ENCODE measurements at places on chromosomes 16 and 17.

DNA sequence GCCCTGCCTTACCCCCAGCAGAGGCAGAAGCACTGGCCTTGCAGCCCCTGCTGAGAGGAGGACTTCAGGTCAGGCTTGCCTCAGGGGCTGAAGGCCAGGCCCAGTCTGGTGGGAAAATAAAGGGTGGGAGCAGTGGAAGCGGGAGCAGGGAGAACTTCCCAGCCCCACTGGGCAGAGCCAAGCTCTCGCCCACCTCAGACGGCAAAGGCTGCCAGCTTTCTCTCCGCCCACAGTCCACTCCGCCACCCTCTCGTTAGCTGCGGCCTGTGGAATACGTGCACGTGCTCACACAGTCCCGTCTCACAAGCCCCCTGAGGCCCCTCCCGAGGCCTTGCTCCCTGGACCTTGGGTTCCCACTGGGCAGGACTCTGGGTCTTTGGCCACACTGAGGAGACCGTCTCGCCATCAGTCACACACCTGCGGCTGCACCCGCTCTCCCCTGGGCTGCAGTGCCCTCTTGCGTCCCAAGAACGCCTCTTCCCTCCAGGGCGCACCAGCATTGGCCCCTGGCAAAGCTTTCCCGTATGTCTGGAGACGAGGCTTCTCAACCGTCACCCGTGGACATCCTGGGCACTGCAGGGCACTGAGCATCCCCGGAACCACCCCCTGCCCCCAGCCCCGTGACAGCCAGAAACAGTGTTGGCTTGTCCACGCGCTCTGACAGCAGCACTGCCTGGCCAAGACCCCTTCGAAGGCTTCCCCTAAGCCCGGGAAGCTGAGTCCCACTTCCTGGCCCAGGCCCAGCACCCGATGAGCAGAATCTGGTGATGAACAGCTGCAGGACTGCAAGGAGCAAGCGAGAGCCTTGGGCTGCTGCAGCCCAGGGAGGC, 8.3 kb downstream of the MRPL28 start:
- no peak for DNase-seq

GRCh38 chr17:51050291-51051033, 70.2 kb downstream of the SPAG9 start:
- DNase-seq, result no peak

- DNase-seq, result no peak
These were observed 20.3 kb downstream of the RHBDL3 start for GRCh38 chr17:32285746-32286517.

DNA sequence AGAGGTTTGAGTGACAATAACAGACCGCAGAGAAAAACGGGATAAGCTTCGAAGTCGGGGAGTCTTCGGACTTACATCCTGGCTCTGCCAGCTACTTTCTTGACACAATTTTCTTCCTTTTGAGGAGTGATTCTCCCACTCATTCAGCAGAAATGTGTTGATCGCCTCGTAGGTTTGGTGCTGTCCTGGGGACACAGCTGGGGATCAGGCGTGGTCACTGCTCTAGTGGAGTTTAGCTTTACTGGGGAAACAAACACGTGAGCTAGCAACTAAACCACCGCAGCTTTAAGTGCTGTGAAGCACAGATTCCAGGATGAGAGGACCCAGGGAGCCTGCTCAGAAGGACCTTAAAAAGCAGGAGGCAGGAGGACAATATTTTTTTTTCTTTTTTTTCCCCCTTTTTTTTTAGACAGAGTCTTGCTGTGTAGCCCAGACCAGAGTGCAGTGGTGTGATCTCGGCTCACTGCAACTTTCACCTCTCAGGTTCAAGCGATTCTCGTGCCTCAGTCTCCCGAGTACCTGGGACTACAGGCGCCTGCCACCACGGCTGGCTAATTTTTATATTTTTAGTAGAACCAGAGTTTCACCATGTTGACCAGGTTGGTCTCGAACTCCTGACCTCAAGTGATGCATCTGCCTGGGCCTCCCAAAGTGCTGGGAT, 858 bp downstream of the NUBP1 start:
- peak; percentile 5 for DNase-seq

DNA sequence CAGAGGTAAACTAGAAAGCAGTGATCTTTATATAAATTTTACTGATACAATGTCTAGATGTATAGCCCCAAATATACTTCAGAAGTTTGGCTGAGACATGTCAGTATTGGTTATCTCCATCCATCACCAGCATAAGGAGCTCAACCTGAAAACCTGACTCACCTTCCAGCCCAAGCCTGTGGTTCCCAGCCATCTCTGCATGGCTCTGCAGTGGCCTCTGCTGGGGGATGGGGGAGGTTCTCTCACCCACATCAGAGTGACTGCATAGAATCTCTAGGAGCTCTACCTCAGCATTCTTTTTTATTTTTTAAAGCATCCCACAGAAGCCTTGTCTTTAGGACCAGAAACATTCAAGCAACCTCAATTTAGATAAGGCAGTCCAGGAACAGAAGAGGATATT, 27.3 kb downstream of the USP7 start:
- peak; percentile 63 for DNase-seq

DNA sequence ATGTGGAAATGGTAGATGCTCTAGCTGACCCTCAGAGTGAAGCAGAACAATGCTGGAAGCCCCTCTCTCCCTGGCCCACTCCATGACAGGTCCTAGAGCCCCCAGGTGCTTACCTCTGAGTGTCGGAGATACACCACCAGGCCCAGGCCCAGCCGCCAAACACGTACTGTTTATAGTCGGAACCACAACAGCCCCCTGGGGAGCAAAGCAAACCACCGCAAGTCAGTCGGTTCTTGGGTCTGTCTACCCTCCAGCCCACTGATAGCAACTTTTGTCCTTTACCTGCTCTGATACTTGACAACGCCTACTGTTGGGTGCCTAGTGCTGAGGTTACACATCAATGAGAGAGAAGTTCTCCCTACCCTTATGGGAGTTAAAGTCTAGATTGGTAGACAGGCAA, 8.7 kb downstream of the FLOT2 start:
- DNase-seq, result no peak

- DNase-seq, result peak; percentile 81
These were observed 12.8 kb downstream of the ZNF174 start for GRCh38 chr16:3413730-3414379.

- no peak for DNase-seq
These were observed 27.1 kb downstream of the CDRT4 start for GRCh38 chr17:15440347-15440746.

DNA sequence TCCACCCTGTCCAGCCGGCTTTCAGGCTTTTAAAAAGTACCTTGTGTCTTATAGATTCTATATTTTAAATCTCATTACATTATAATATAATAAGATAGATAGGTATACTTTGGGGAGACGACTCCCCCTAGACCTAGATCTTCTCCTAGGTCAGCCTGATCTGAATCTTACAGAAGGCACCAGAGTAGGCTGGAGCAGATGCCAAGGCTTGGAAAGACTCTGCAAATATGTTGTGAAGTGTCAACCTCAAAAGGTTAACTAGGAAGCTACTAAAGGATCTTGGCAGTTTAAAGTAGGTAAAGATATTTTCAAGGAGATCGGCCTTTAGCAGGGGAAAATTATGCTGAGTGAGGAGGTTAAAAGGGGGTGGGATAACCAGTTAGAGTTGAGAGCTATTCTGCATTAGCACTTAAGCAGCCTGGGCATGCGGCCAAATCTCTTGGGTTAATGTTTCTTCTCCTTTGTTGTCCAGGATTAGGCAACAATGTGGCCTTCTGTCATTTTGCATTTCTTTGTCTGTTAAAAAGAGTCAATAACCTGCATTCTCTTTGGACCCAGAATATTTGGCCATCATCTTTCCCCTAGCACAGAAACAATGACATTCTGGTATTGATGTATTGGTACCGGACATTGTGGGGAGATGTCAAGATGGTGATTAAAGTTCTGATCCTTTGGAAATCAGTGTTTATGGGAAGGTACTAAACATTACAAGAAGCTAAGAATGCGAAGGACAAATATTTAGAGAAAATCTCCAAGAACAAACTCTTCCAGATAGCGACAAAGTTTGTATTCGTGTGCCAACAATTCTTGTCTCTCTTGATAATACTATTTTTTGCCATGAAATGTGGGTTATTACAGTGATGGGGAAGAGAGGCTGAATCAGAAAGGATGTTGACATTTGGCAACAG, 51.2 kb upstream of the DHX40 start:
- DNase-seq, result peak; percentile 50

- DNase-seq, result peak; percentile 43
These were observed 6.8 kb upstream of the TBC1D3B start for GRCh38 chr17:36183001-36183971.

- DNase-seq, result no peak
These were observed 78.4 kb upstream of the GNG13 start for GRCh38 chr16:878886-879285.

DNA sequence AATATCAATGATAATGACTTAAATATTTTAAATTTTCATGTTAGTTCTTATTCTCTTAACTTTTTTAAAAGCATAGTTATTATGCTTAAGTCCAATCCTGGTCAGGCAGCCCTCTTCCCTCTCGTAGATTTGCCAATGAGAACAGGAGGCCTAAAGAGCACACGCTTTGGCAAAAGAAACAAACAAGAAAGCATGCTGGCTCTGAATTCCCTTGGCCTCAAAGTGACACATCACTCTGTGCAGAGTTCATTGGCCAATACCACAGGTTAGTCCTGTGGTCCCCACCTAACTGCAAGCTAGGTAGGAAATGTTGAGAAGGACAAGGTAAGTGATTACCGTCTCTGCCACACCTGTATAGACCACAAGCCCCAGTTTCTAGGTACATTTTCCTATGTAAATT, 61.5 kb downstream of the MYO1D start:
- DNase-seq, result no peak

DNA sequence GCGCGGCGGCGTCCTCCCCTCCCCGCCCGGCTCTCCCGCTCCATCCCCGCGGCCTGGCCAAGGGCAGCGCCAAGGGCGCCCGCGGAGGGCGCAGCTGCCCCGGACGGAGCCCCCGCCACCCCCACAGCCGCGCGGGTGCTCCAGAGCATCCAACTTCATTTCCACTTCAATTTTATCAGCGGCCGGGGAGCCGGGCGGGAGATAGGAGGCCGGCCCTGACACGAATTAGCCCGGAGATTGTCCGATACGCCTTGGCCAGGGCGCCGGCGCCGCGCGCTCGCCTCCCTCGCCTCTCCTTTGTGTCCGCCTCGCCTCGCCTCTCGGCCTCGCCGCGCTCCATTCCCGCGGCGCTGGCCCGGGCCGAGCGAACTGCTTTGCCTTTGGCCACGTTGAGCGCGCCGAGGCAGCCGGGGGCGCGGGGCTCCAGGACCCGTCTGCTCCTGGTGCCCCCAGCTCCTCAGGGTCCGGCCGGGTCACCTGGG, 129.1 kb upstream of the LHX1 start:
- no peak for DNase-seq

DNA sequence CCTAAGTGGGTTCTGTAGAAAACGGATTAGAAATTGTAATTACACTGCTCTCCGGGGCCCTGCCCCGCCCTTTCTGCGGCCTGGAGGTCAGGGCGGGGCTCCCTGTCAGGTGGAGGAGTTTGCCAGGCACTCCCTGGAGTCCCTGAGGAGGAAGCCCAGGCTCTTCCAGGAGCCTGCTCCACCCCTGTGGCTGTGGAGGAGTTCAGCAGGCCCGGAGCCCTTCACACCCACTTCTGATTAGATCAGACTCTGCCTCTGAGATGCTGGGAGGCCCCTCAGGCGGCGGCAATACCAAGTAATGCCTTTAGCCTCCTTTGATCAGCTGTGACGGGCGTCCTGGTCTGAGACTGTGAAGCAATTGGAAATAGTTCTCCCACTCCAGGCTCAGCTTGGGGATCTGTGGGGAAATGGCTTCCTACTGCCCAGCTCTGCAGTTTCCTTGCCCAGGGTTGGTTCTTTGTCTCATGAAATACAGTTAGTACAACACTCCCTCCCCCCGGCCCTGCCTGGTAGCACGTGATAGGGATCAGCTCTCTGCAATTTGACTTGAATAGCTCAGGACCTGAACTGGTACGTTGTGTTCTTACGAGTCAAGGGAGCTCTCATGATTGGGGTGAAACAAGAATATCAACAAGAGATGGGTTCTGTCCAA, 22.3 kb downstream of the BAIAP2 start:
- no peak for DNase-seq

DNA sequence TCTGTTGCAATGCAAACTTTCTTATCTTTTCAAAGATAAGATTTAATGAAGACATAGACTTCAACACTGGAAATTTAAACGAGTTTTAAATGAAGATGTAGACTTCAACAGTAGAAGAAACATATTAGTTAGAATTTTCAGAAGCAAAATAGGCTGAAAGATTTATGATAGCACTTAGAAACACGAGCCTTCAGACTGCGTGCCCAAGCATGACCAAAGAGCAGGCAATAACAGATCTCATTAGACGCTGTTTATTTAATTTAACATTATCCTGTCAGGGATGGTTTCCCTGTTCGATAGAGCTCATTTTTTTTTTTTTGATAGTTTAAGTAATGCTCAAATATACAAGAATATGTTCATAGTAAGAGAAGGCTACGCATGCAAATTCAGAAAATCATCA, 604.7 kb upstream of the SOX9 start:
- DNase-seq, result no peak

GRCh38 chr16:85447693-85448313, 165.3 kb upstream of the GSE1 start:
- no peak for DNase-seq

GRCh38 chr16:31167315-31167714, 12.6 kb upstream of the FUS start:
- DNase-seq, result no peak

GRCh38 chr17:63841350-63842172, 924 bp downstream of the SMARCD2 start:
- DNase-seq, result no peak

- peak; percentile 59 for DNase-seq
These were observed 13.4 kb downstream of the WFDC1 start for GRCh38 chr16:84308120-84308519.

- DNase-seq, result no peak
These were observed 77.4 kb upstream of the SMIM36 start for GRCh38 chr17:55588446-55589242.

DNA sequence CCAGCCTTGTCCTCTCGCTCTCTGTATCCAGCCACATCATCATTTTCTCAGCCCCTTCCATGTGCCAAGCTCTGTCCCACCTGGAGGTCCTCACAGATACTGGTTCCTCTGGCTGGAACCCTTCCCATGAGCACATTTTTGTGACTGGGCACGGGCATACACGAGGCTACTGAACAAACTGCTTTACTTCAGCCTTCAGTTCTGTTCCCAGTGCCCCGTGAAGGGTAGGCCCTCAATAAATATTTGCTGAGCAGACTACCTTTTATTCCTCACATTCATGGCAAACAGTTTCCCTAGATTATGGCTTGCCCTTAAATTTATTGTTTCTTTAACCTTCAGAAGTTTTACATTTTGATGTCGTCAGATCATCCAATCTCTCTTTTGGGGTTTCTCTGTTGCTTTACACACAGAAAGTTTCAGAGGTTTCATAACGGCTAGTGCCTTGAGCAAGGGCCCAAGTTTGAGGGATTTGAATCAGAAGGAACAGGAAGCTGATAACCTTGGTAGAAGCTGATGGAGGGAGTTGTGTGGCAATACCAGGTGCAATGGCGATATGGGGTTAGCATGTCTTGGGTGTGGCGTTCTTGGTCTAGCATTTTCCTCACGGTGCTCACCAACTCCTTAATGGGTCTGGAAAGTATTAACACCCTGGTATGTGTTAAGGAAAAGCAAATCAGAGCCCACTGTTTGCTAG, 27.8 kb downstream of the TMEM92 start:
- no peak for DNase-seq

GRCh38 chr16:51922476-51922875, 624.5 kb downstream of the TOX3 start:
- no peak for DNase-seq

- no peak for DNase-seq
These were observed 656.6 kb downstream of the WWOX start for GRCh38 chr16:78755751-78756661.

- DNase-seq, result no peak
These were observed 27.7 kb downstream of the RTN4RL1 start for GRCh38 chr17:1997289-1997926.
